M059J (cell line): ENCODE measurements at places on chromosomes 2 and 18.

DNA sequence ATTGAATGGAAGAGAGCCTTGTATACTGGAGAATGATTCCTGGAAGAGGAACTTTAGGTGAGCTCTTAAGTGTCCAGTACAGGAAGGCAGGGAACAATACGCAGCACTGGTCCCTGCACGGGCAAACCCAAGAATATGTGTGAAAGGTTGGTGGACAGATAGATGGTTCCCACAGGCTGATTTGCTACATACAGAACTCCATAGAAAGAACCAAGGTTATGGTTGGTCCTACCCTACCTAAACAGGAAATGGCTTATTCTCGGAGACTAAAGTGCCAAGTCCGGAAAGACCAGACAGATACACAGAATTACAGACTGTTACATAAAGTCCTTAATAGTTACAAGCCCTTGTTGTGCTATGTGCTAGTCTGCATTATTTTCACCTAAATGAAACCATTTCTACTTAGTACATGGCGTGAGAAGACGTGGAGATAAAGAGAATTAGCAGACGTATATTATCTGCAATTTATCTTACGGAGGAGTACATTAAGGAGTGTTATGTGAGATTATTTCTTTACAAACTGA is 1.2 kb downstream of the REV1 start:
- peak; percentile 34 for DNase-seq

- DNase-seq, result peak; percentile 61
These were observed 154.2 kb upstream of the CCDC195 start for GRCh38 chr2:224870341-224870740.

- no peak for DNase-seq
These were observed 426.1 kb downstream of the DCC start for GRCh38 chr18:52766002-52766545.

GRCh38 chr18:63439334-63439733 is 17.1 kb upstream of the VPS4B start:
- DNase-seq, result peak; percentile 51

DNA sequence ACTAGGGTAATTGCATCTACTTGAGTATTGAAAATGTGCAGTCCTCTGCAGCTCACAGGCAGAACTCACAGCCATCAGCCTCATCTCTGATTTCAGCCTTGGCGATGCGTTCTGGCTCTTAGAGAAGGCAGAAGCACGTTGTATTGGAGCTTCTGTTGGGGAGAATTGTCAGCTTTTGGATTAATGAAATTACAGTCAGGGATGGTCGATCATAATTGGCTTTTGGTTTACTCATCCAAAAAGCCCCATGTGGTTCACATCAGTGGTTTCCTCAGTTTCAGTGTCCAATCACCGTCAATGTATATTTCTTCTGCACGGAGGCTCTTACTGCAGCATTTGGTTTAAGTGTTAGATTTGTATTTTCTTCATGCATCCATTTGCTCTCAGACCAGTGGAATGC is 218.5 kb upstream of the SOX11 start:
- no peak for DNase-seq

DNA sequence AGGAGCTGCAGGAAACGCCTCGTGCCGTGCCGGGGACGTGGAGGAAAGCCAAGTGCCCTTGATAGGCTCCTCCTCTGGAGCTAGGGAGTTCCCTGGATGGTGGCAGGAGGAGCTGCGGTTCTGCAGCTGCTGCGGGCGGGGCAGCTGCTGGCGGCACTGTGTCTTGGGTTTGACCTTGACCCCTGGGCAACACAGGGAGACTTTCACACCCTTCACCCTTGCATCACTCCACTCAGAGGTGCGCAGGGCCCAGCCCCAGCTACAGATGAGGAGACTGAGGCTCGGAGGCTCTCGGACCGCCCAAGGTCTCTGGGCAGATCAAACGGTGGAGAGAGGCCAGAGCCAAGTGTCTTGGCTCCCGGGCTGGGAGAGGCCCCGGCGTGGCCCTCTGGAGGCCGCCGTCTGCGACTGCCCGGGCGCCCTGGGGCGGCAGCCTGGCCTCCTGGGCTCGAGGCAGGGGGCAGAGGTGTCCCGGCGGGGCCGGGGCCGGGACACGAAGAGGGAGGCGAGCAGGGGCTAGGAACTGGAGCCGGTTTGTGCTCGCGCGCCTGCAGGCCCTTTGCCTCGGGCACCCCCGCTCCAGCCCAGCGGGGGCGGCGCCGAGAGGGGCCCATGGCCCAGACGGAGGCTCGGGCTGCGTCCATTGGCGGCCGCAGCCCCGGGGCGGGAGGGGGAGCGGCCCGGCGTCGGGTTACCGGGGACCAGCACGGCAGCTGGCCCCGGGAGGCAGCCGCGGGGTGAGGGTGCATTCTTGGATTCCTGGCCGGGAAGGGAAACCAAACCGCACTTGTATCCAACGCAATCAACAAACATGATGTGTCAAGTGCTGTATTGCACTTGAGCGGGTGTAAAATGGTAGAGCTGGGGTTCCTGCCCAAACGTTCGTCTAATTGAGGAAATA is 129.6 kb upstream of the SLC1A4 start:
- DNase-seq, result peak; percentile 94

GRCh38 chr2:133475610-133476009 is 92.7 kb downstream of the NCKAP5 start:
- DNase-seq, result no peak

DNA sequence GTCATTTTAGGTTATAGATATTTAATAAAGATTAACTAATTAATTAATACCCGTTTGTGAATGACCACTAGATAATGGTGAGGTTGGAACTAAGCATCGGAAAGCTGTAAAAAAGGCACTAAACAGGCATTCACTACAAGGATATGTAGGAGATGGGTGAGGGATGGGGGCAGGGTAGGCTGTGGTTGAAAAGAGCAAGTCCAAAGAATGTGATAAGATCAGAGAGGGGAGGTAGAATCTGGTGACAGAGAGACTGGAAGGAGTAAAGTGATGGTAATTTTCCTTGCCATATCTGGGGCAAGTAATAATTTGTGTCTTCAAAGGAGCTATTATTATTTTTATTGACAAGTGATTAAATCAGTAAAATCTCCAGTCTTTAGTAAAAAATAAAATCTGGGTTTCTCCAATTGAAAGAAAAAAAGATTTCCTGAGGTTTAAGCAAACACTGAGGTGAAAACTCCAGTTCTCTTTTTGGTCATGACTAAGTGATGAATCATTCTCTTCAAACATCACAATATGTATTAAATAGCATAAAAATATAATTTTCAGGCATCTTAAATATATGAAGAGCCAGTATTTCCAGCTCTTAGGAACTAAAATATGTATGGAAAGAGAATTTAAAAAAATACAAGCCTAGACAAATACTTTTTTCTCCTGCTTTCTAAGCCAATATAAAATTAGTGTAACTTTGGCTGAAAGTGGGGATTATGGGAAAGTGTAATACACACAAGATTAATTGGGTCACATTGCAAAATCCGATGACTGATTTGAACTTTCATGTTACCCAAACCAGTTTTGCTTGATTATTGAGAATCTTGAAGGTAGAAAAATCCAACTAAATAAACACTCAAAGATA is 259.1 kb upstream of the RBMS1 start:
- peak; percentile 84 for DNase-seq

DNA sequence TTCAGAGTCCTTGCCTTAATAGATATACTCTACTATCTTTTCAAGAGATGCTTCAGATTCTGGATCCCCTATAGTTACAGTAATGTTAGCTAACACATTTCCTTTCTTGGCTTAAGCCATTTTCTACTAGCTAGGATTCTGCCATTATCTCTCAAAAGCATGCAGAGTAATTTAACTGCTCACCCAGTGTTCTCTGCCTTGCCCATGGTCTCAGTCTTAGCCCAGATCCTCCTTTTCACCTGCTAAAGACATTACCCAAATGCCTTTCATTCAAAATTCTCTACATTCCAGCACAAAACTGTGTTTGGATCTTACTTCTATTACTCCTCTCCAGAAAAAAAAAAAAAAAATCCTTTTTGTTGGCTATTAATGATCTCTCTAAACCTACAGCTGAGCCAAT is 474.2 kb upstream of the LRRTM1 start:
- no peak for DNase-seq

- peak; percentile 70 for DNase-seq
These were observed 141.8 kb downstream of the ACKR3 start for GRCh38 chr2:236711440-236711839.

DNA sequence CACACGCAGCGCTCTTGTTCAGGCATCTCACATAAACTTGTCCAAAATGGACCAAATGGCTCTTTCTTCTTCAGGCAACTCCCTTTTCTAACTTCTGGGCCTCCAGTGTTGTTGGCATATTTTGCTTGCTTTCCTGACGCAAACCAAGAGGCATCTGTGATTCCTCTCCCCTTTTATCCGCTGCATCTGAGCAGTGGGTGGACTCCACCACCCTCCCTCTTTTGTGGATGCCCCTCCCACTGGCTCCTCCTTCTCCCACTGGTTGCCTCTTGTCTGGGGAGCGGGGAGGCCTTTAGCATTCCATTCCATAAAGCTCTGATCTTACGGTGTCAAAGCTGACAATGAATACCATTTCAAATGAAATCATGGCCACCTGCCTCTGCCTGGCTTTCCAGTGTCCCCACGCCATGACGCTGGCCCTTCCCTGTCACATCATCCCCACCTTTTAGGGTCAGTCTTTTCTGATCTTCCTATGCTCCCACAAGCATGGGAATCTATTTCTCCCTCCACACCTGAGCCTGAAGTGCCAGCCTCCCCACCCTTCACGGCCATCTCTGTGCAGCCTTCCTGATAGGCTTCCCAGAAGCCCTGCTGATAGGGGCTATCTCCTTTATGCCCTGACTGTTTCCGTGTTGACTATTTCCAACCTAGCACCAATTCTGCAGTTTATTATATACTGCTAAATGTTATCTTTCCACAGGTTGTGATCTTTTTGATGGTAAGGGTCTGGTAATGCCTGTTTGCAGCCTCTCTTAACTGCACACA is 51.5 kb downstream of the RPL37A start:
- no peak for DNase-seq

- DNase-seq, result no peak
These were observed 13.2 kb upstream of the RRM2 start for GRCh38 chr2:10109311-10109710.

- DNase-seq, result no peak
These were observed 47.9 kb downstream of the FECH start for GRCh38 chr18:57538614-57539013.

GRCh38 chr18:363301-364085 is 95.6 kb upstream of the THOC1 start:
- peak; percentile 83 for DNase-seq

DNA sequence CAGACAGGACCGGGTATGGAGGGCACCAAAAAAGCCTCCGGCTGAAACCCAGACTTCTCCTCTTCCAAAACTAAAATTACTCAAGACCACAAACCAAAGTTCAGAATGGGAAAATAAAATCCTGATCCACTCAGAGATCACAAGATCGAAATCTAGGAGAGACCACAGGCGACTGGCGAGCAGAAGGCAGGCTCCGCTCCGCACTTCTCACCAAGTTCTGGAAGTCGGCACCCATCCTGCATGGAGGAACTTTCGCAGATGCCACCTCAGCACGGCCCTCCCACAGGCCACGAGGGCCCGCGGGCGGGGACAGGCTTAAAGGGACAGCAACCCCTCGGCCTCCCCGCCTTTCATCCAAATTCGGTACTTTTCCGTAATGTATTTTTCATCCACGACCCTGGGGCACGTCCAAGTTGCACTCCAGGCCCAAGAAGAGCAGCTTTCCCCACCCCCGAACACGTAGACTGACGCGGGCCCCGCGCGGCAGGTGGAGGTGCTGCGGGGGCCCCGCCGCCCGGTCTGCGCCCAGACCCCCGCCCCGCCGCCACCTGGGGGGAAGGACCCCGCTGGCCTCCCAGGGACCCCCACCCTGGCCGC is 43.7 kb downstream of the HDLBP start:
- DNase-seq, result peak; percentile 75

DNA sequence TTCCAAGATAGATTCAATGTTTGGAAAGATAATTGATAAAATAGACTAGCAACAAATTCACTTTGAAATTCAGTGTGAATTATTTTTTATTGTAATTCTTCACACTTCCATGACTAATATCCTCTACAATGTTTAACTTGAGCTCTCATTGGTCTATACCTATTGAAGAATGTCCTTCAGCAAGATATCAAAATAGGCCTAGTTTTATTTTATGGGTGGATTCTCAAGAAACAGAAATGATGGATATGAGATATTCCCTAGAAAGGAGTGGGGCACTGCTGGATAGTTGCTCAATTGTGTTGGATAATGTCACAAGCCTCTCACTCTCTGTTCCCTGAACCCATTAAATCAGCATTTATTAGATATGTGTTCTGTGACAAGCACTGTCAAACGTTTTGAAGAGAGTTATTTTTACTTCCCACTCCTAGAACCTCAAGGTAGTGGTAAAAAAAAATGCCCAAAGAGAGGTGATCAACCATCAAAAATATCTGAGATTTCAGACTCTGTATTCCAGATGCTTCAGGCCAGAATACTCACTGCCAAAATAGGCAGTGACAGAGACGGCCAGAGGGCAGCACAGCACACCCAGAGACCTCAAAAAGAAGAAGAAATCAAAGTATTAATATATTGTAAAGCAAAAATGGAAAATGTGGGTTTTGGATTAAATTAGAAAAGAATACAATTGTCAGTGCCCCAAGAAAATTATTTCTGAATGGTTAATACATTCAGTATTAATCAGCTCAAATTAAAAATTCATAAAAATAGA is 87.5 kb downstream of the TRIB2 start:
- DNase-seq, result no peak

GRCh38 chr2:6854416-6854815 is 11.3 kb downstream of the CMPK2 start:
- no peak for DNase-seq

DNA sequence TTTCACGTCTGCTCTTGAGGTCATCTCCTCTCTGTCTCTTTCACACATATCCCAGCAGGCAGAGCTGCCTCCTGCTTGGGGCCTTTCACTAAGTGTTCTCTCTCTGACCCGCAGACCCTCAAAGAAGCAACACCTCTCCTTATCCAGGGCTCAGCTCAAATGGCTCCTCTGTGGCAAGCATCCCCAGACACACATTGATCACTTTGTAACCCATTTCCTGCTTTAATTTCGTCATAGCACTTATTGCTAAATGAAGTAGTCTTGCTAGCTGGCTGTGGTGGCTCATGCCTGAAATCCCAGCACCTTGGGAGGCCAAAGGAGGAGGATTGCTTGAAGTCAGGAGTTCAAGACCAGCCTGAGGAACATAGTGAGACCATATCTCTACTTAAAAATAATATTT is 41.4 kb downstream of the SGPP2 start:
- DNase-seq, result no peak

- DNase-seq, result no peak
These were observed 56.9 kb downstream of the MAP3K20 start for GRCh38 chr2:173132531-173132930.

- DNase-seq, result peak; percentile 85
These were observed 233.8 kb downstream of the LDLRAD4 start for GRCh38 chr18:13452388-13452811.

GRCh38 chr2:55051026-55051866 is 995 bp upstream of the RTN4 start:
- DNase-seq, result peak; percentile 99

DNA sequence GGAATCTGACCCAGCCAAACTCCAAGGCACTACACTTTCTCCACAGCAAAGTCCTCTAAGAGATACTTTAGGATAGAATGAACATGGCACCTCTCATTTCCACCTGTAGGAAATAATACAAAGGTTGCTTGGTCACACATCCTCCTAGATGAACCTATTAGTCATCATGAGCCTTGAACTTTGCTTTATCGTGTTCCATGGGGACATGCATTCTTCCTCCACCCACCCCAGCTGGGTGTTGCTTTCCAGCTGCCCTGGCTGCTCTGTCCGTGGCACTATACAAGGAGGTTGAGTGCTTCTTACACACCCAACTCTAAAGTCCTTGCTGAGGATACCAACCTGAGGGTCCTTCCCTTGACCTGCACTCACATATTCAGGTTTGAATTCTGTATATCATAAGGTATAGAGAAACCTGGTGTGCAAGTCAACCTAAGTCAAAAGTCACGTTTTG is 52.7 kb downstream of the SPRED2 start:
- DNase-seq, result no peak

- DNase-seq, result no peak
These were observed 16.2 kb downstream of the STK25 start for GRCh38 chr2:241492174-241492565.
